ENCODE measurements at places on chromosomes 1 and 21.
A peak's percentile ranks its signal among the peaks of the same experiment; 100 is the strongest.

GRCh38 chr1:28540651-28541050 is 12.2 kb upstream of the TRNAU1AP start:
- H3K27me3 ChIP-seq = no peaks in the 10 kb centered on the region
- DNase-seq = no peak
- no peak overlapping the region for H3K4me3 ChIP-seq
- H3K36me3 ChIP-seq = no peaks in the 10 kb centered on the region
- no peak overlapping the region for H3K27ac ChIP-seq

GRCh38 chr1:99872063-99872462 is 21.9 kb downstream of the AGL start:
- no peak overlapping the region for H3K4me3 ChIP-seq
- no peaks in the 10 kb centered on the region for H3K27me3 ChIP-seq
- H3K4me1 ChIP-seq = peaks cover 4% of the 10 kb centered on the region
- H3K27ac ChIP-seq = no peak overlapping the region
- DNase-seq = no peak

DNA sequence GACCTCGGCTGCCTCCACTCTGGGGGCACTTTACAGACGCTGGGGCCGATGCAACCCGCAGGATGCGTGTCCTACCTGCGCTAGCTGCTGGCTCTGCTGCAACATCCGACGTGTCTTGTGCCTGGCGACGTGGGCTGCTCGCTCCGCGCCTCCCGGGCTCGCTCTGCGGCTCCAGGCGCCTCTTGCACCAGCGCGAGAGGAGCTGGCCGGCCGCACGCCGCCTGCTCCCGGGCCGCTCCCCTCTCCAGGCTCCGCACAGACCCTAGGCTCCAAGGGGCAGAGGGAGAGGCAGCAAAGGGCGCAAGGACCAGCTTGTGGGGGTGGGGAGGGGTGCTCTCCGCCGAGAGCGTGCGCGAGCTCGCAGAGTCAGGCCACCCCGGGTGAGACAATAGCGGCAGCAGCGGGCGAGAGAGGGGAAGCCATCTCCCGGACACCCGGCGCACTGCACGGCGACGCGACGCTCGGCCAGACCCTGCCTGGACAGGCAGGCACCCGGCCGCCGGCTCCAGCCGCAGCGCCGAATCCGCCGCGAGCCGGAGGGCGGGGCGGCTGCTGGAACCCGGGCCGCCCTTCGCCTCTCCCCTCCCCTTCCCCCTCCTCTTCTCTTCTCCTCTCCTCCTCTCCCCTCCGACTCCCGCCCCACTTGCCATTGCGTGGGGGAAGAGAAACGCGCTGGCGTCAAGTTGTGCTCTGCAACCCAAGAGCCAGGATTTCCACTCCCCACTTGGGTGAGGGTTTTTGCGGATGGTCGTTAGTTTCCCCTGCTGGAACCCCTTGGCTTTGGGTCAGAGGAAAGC is at the start of gene PIK3C2B:
Gene PIK3C2B, minus strand, starts transcription at position 525 of the 797 bp plus-strand sequence. CDS start 25,003 bp downstream, outside the sequence.
- H3K27ac ChIP-seq = peak within 1 kb of the TSS; percentile 21
- peak within 1 kb of the TSS; percentile 75 for H3K4me3 ChIP-seq
- DNase-seq = peak; percentile 91
- no peaks in the 10 kb centered on the region for H3K36me3 ChIP-seq

DNA sequence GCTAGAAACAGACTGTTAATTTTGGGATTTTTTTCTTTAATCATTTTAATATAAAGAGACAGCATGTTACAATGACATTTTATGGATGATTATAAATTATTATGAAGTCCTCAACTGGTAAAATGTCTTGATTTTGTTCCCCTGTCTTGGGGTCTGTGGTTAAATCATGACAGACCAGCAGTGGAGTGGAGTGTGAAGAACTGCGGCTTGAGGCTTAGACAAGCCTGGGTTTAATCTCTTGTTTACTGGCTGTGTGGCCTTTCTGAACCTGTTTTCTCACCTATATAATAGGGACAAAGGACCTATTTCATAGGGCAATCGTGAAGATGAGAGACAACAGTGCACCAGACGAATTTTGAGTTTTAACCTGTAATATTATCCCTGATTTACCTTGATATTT is 1.8 kb upstream of the UMODL1 start:
- peaks cover 4% of the 10 kb centered on the region for H3K27me3 ChIP-seq
- H3K27ac ChIP-seq = no peak overlapping the region
- no peak for DNase-seq

GRCh38 chr1:231751415-231751814 is 124.8 kb downstream of the DISC1 start:
- no peaks in the 10 kb centered on the region for H3K36me3 ChIP-seq
- no peak for DNase-seq
- H3K4me3 ChIP-seq = no peak overlapping the region
- no peaks in the 10 kb centered on the region for H3K27me3 ChIP-seq

- peak overlapping the region; percentile 47 for H3K4me3 ChIP-seq
- peaks cover 41% of the 10 kb centered on the region for H3K4me1 ChIP-seq
- H3K36me3 ChIP-seq = no peaks in the 10 kb centered on the region
- peak overlapping the region; percentile 89 for H3K27ac ChIP-seq
- H3K27me3 ChIP-seq = no peaks in the 10 kb centered on the region
Measured at GRCh38 chr1:117093091-117093534, 28.4 kb downstream of the TRIM45 start.

GRCh38 chr21:41961282-41961701 is 7.5 kb upstream of the C2CD2 start:
- peaks cover 22% of the 10 kb centered on the region for H3K4me1 ChIP-seq
- H3K27me3 ChIP-seq = no peaks in the 10 kb centered on the region
- H3K36me3 ChIP-seq = no peaks in the 10 kb centered on the region
- H3K4me3 ChIP-seq = no peak overlapping the region

- H3K4me3 ChIP-seq = no peak overlapping the region
- DNase-seq = no peak
- H3K36me3 ChIP-seq = no peaks in the 10 kb centered on the region
- H3K27me3 ChIP-seq = no peaks in the 10 kb centered on the region
Measured at GRCh38 chr21:29219165-29219770, 79.5 kb upstream of the BACH1 start.

DNA sequence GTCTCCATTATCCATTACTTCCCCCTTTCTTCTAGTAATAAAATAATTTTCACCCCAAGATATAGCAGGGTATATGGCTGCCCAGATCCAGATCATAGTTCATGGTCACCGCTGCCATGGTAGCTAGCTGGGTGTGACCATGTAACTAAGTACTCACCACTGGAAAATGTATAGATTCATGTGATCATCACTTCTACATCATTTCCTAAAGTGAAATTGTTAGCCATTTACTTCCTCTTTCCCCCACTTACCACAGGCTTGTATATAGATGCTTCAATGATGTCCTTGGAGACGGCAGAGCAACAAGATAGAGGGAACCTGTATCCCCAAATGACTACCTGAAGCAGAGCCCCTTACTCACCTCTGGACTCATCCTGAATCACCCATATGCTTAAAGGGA is 22.7 kb upstream of the EYA3 start:
- peak; percentile 25 for DNase-seq
- H3K36me3 ChIP-seq = no peaks in the 10 kb centered on the region
- no peak overlapping the region for H3K27ac ChIP-seq
- H3K27me3 ChIP-seq = no peaks in the 10 kb centered on the region
- H3K4me3 ChIP-seq = no peak overlapping the region

- DNase-seq = no peak
- no peaks in the 10 kb centered on the region for H3K27me3 ChIP-seq
- H3K36me3 ChIP-seq = no peaks in the 10 kb centered on the region
- no peaks in the 10 kb centered on the region for H3K4me1 ChIP-seq
Measured at GRCh38 chr1:84862810-84863251, 30.2 kb downstream of the LPAR3 start.

- no peak overlapping the region for H3K4me3 ChIP-seq
- peaks cover 12% of the 10 kb centered on the region for H3K4me1 ChIP-seq
- H3K27ac ChIP-seq = no peak overlapping the region
- no peaks in the 10 kb centered on the region for H3K36me3 ChIP-seq
Measured at GRCh38 chr1:63928186-63929105, 154.6 kb downstream of the ROR1 start.

- H3K27ac ChIP-seq = no peak overlapping the region
- no peak overlapping the region for H3K4me3 ChIP-seq
- DNase-seq = no peak
- H3K4me1 ChIP-seq = no peaks in the 10 kb centered on the region
Measured at GRCh38 chr1:62849031-62849430, 65.1 kb downstream of the ATG4C start.

GRCh38 chr1:29970747-29971325 is 734.5 kb downstream of the PTPRU start:
- H3K27me3 ChIP-seq = no peaks in the 10 kb centered on the region
- DNase-seq = no peak
- H3K4me3 ChIP-seq = no peak overlapping the region
- H3K4me1 ChIP-seq = peaks cover 4% of the 10 kb centered on the region

- H3K4me1 ChIP-seq = no peaks in the 10 kb centered on the region
- H3K27me3 ChIP-seq = peaks cover 9% of the 10 kb centered on the region
- H3K27ac ChIP-seq = no peak overlapping the region
- H3K36me3 ChIP-seq = no peaks in the 10 kb centered on the region
Measured at GRCh38 chr1:10694274-10694632, 102.2 kb downstream of the CASZ1 start.

- DNase-seq = no peak
- H3K4me3 ChIP-seq = no peak overlapping the region
- H3K36me3 ChIP-seq = no peaks in the 10 kb centered on the region
- no peaks in the 10 kb centered on the region for H3K27me3 ChIP-seq
- no peaks in the 10 kb centered on the region for H3K4me1 ChIP-seq
Measured at GRCh38 chr1:241181471-241181870, 175.5 kb downstream of the RGS7 start.

DNA sequence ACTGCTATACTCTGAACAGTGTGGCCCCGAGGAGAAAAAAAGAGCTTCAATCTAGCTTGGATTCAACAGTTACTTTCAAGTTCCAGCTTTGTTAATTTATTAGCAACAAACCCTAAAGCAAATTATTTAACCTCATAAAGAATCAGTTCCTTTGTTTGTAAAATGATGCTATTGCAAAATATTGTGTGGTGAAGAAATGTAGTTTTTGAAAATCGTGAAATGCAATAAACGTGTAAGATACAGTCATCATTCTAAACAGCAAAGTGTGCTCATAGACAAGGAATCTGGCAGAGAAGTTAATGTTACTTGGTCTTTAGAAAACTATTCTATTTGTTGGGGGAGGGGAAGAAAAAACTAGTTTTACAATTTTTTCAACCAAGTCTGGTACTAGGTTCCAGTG is 297.6 kb upstream of the ADGRL4 start:
- H3K4me1 ChIP-seq = no peaks in the 10 kb centered on the region
- no peak overlapping the region for H3K27ac ChIP-seq
- no peak for DNase-seq
- no peaks in the 10 kb centered on the region for H3K27me3 ChIP-seq

DNA sequence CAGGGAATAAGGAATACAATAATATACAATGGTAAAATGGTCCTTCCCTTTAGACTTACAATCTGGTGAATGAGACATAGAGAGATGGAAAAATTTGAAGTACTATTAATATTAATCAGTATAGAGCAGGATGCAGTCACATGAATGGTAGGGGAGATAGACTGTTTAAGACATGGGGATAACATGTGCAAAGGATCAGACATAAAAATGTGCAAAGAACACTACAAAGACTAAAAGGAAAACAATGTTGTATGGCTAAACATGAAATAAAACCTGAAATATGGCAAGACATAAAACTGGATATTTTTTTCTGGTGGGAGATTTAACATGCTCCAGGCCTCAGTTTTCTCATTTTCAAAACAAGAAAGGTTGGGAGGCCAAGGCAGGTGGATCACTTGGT is 182.4 kb upstream of the DPT start:
- H3K4me1 ChIP-seq = no peaks in the 10 kb centered on the region
- no peaks in the 10 kb centered on the region for H3K27me3 ChIP-seq
- no peak for DNase-seq
- H3K27ac ChIP-seq = no peak overlapping the region

DNA sequence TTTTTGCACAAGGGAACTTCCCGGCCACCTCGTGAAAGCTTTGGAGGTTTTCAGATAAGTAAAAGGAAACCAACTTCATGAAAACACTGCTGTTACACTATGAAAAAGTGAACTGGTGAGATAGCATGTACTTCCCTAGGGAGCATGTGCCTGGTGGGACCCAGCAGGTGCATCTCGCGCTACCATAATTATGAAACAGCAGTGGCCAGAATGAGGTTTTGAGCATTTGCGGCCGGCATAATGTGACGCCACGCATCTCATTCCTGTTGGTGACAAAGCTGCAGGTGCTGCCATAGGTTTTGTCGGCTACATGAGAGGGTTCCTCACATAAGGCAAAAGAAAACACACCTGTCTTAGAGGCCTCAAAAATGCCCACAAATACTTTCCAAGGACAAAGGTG is 1.7 kb downstream of the KRTAP10-3 start:
- no peak overlapping the region for H3K4me3 ChIP-seq
- no peaks in the 10 kb centered on the region for H3K36me3 ChIP-seq
- DNase-seq = no peak
- H3K27me3 ChIP-seq = peaks cover 35% of the 10 kb centered on the region

- no peaks in the 10 kb centered on the region for H3K4me1 ChIP-seq
- H3K4me3 ChIP-seq = no peak overlapping the region
- no peaks in the 10 kb centered on the region for H3K27me3 ChIP-seq
Measured at GRCh38 chr1:28680151-28680550, 11.6 kb downstream of the GMEB1 start.

- DNase-seq = no peak
- no peak overlapping the region for H3K27ac ChIP-seq
- no peaks in the 10 kb centered on the region for H3K4me1 ChIP-seq
Measured at GRCh38 chr1:167077128-167077867, 12.9 kb downstream of the GPA33 start.

- no peaks in the 10 kb centered on the region for H3K27me3 ChIP-seq
- no peak overlapping the region for H3K4me3 ChIP-seq
- no peak overlapping the region for H3K27ac ChIP-seq
- DNase-seq = no peak
- no peaks in the 10 kb centered on the region for H3K4me1 ChIP-seq
Measured at GRCh38 chr1:167362638-167363037, 142.0 kb downstream of the POU2F1 start.

DNA sequence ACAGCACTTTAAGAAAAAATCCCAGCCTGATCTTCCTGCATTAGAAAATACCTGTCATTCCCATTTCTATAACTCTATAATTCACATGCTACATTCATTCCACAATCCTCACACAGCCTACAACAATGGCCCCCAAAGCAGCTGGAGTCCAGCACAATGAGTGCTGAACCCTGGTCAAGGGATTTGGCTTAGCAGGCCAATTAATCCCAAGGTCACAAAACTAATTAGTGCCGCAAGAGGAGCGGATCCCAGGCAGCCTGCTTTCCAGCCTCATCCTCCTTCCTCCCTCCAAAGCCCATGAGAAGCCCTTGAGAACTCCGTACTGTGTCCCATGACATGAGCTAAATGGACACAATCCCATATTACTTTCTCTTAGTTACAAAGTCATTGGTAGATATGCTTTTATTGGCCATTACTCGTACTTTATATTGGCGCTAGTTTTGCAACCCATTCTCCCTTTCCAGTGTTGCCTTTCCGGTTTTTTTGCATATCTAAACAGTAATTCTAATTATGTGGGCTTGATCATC is 94.8 kb downstream of the DAB1 start:
- H3K36me3 ChIP-seq = no peaks in the 10 kb centered on the region
- no peaks in the 10 kb centered on the region for H3K4me1 ChIP-seq
- no peak for DNase-seq
- H3K27ac ChIP-seq = no peak overlapping the region

GRCh38 chr1:66278260-66279021 is 255.5 kb upstream of the SGIP1 start:
- H3K4me1 ChIP-seq = peaks cover 31% of the 10 kb centered on the region
- no peak overlapping the region for H3K27ac ChIP-seq
- H3K27me3 ChIP-seq = no peaks in the 10 kb centered on the region

Measured in GM23248 (cell line).